ENCODE measurements at places on chromosomes 3 and 15.

- no peak for DNase-seq
These were observed 490.2 kb downstream of the IGSF11 start for GRCh38 chr3:118544458-118544857.

- DNase-seq, result peak; percentile 71
These were observed 66.6 kb downstream of the TM4SF4 start for GRCh38 chr3:149541091-149541491.

DNA sequence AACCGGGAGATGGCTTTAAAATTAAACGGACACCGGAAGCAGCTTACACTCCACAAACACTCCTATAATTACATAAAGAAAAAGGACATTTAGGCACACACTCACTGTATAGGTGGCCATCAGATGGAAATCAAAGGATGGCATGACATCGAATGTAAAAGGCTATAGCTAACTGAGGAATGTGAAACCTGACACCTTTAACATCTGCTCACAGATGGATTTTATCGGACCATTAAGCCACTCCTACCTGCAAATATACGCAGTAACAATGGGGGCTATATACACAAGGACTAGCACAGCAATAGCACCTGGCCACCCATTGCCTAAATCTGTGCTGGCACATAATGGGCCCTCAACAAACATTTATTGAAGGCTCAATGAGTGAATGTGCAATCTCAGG, 14.5 kb upstream of the RBSN start:
- DNase-seq, result no peak

- no peak for DNase-seq
These were observed 75.1 kb downstream of the B3GNT5 start for GRCh38 chr3:183328164-183328563.

DNA sequence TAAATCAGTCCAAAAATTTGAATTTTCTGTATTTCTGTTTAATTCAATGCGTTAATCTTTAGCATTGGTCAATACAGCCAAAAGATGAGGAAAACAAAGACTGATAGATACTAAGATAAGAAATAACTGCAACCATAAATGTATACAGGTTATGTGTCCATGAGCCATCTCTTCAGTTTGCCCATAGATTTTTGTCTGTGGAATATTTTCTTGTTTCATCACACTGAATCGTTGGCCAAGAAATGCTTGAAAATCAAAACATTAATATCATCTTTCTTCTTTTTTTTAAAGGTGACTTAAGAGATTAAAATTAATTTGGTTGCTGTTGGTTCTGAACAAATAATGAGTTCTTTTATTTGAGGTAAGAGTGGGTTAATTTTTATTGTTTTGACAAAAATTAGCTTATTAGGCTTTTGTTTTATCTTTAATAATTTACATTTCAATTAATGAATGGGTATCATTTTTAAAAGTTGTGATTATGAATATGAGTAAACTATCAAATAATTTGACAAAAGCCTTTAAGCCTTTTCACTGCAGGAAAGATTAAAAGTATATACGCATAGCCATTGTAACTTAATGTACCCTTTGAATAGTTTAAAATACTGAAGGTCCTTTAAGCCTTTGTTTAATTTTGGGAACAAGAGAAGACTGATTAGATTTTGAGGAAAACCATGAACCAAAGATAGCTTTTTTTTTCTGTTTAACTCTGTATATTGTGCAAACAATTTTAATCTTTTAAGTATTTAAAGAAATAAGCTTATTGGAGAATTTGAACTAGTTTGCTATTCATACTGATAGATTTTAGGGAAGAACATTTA, 14.7 kb upstream of the CHD2 start:
- DNase-seq, result no peak

DNA sequence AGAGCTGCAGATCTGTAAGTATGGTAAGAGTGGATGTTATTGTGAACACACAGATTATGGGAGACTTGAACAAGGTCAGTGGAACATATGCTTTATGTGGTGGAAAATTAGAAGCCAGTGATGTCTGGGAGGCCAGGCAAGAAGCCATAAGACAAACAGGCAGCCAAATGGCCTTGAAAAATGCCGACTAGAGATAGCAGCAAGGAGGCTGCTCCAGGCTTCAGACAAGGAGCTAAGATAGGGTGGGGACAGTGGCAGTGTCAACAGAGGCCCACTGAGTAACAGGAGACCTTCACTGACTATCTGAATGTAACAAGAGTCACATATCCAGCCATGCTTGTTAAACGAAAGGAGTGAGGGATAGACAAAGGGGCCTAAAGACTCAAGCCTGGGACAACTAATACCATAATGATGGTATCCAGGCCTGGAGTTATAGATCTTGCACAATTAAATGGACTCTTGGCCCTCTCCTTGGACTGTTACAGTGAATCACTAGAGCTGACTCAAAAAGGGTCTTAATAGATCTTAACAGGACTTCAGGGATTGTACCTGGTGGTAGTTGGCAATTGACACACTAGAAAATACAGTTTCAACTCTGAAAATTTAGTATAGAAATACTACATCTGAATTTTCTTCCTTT, 50.6 kb downstream of the CFAP20DC start:
- no peak for DNase-seq

DNA sequence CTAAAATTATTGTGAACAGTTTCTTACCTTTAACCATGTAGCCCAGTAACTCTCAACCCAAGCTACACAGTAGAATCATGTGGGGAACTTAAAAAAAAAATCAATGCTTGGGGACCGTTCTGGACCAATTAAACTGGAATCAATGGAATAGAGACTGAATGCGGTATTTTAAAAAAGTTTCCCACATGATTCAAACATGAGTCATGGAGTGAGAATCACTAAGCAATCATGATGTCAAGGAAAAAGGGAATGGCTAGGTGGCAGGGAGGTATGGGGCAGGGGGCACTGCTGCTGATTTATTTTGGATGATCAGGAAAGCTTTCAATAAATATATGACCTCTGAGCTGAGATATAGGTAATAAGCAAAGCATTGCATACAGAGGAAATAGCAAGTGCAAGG, 250.5 kb upstream of the RORA start:
- no peak for DNase-seq

- DNase-seq, result no peak
These were observed 174.9 kb upstream of the FRMD4B start for GRCh38 chr3:69560818-69561217.

DNA sequence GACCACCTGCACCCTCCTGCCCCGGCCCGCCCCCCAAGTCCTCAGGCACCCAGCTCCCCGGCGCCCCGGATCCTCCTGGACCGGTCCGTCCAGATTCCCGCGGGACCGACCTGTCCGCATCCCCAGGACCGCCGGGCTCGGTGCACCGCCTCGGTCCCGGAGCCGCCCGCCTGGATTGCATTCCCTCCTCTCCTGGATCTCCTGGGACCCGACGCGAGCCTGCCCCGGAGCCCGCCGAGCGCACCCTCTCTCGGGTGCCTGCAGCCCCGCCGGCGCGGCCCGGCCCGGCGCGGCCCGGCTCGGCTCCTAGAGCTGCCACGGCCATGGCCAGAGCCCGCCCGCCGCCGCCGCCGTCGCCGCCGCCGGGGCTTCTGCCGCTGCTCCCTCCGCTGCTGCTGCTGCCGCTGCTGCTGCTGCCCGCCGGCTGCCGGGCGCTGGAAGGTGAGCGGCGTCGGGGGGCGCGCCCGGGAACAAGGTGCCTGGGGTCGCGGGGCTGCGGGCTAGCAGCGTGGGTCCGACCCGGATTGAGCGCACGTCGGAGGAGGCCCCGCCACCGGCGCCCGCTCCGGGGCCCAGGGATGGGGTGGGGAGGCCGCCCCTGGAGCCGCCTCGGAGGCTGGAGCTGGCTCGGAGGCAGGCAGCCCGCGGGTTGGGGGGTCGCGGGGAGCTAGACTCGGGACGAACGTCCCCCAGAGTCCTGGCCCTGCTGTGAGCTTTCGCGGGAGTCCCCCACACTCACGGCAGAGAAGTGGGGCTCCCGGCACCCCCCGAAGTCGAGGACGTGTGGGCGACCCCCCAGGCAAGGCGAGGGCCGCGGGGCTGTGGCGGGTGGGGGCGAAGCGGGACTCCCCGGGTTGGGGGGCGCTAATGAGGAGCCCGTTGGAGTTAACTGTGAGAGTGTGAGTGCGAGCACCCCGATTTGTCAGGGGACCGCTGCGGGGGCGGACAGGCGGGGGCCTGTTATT, 610 bp downstream of the EPHB3 start:
- DNase-seq, result peak; percentile 23

GRCh38 chr3:184203526-184203925, 17.5 kb downstream of the ABCF3 start:
- DNase-seq, result no peak

DNA sequence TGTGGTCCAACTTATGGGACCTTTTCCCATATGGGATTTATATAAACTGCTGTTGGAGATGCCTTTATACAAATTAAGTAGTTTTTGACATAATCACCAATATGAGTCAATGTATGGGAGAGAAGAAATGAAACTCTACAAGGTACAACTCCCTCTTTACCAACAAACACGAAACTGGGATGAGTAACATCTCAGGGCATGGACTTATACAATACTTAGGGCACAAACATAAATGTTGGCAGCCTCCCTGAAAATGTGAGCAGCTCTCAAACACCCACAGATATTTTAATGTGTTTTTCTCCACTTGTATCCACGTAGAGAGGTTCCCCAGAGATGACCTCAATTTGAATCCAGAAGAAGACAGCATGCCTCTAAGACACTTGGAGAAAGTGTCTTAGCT, 161.6 kb downstream of the MAGI1 start:
- no peak for DNase-seq

DNA sequence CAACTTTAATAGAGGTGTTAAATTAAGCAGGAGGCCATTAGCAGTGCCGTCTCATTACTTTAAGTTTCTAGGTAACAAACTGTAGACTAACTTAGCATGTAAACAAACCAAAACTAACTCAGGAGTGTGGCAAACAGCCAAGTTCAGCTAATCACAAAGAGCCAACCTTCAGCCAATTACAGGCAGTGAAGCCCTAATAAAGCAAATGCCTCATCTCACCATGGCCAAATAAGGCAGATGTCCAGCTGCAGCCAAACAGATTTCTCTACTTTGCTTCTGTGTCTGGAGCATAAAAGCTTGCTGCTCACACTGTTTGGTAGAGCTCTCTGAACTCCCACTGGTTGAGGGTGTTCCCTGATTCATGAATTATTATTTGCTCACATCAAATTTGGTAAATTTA, 835.4 kb upstream of the GBE1 start:
- no peak for DNase-seq

DNA sequence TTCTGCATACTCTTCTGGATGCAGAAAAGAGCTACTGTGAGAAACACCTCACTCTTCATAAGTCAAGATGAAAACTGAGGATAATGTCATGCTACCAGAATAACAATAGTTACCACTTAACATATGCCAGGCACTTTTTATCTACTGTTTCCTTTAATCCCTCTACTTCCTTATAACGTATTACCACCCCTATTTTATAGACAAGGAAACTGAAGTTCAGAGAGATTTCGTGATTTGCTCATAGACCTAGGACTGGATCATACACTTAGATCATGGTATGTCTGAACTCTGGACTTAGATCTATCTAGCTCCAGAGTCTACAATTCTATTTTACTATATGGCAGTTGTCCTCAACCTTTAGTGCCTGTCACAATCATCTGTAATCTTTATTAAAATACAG, 155.7 kb upstream of the TSPAN3 start:
- DNase-seq, result peak; percentile 19

GRCh38 chr15:85407421-85408269, 27.2 kb downstream of the AKAP13 start:
- DNase-seq, result peak; percentile 94

DNA sequence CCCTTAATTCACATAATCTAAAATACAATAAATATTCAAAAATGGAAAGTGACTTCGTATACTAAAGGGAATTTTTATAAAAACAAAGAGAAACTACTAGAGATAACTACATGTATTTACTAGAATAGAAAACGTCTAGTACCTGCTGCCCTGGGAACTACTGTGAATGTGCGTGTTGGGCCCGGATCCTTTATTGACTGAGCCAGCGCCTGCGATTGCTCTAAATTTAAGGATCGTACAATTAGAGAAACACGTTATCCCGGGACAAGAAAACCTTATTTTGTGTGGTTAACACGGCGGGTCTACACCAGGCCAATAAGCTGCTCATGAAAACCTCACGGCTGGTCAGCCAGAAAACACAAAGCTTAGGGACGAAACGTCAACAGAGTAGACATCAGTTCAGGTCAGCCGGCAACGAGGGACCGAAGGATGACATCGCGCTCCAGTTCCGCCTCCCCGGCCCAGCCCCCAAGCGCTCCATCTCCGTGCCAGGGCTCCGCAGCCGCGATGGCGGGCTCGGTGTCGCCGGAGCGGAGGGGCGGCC, 555 bp downstream of the TM2D3 start:
- DNase-seq, result peak; percentile 61

GRCh38 chr3:154156530-154156929, 35.3 kb downstream of the ARHGEF26 start:
- no peak for DNase-seq

GRCh38 chr15:60299452-60300047, 98.2 kb downstream of the ANXA2 start:
- peak; percentile 35 for DNase-seq

GRCh38 chr15:96585484-96586386, 255.2 kb downstream of the NR2F2 start:
- DNase-seq, result peak; percentile 48

- DNase-seq, result no peak
These were observed 2.4 kb downstream of the SKOR1 start for GRCh38 chr15:67827562-67828277.

- DNase-seq, result no peak
These were observed 32.9 kb downstream of the ZNF621 start for GRCh38 chr3:40557575-40558161.

DNA sequence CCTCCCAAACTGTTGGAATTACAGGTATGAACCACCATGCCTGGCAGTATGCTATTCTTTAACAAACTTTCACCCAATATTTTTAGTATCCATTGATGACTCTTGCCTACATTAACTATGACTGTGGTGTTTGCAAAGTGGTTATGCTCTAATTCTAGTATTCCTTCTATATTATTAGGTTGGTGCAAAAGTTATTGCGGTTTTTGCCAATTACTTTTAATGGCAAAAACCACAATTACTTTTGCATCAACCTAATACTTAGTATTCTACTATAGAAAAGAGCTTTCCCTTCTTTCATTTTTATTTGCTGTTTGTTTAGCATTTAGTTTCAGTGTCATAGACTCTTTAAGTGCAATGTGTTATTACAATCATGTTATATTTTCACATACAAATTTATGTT, 760.6 kb downstream of the NR2F2 start:
- DNase-seq, result no peak

- no peak for DNase-seq
These were observed 53.6 kb downstream of the MAP3K13 start for GRCh38 chr3:185416513-185416912.

GRCh38 chr15:79724804-79725203, 172.0 kb downstream of the MTHFS start:
- DNase-seq, result no peak

DNA sequence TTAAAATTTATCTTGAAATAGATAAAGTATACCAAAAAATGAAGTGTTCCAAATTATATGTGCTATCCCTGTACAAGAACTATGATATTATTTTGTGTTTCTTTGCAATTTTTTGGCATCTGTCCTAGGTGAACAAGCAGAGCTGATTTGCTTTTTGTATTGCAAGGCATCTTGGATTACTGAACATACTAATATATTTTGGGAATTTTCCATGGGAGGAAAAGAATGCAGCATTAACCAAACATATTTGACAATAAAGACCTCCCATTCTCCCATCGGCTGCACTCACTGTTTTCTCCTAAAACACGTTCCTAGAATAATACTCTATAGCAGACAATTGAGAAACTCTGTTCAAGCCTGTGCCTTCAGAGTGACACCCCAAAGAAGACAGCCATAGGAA, 265.1 kb upstream of the ALCAM start:
- DNase-seq, result no peak

- no peak for DNase-seq
These were observed 26.9 kb upstream of the SEC62 start for GRCh38 chr3:169939751-169940150.

GRCh38 chr15:62931650-62932049, 110.9 kb upstream of the TPM1 start:
- DNase-seq, result no peak
